ENCODE measurements at places on chromosomes 2 and 18. TPM values are rescaled to one million over a fixed set of nuclear protein-coding genes. Genes with fewer than 3 reads are reported as not detected.

The GCKR gene
- 0.49 TPM for total RNA-seq

The FEV gene
- total RNA-seq = not detected

- no peak for DNase-seq
Observed at GRCh38 chr2:20525041-20526035, 78.5 kb downstream of the RHOB start.

DNA sequence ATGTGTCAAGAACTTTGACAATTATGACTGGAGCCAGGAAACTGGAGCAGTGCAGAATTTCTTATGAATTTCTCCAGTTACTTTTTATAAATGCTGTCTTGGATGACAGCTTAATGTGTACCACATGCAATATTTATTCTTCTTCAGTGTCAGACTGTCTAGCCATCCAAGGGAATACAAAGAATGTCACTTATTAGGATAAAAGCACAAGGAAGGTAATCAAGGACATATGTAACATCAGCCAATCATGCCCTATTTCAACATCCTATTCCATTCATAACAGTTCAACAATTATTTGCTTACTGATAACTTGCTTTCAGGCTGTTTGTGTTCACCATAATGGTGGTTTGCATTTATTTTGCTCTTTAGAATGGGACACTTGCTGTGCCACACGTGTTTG lies 139.8 kb downstream of the OLA1 start:
- no peak for DNase-seq

DNA sequence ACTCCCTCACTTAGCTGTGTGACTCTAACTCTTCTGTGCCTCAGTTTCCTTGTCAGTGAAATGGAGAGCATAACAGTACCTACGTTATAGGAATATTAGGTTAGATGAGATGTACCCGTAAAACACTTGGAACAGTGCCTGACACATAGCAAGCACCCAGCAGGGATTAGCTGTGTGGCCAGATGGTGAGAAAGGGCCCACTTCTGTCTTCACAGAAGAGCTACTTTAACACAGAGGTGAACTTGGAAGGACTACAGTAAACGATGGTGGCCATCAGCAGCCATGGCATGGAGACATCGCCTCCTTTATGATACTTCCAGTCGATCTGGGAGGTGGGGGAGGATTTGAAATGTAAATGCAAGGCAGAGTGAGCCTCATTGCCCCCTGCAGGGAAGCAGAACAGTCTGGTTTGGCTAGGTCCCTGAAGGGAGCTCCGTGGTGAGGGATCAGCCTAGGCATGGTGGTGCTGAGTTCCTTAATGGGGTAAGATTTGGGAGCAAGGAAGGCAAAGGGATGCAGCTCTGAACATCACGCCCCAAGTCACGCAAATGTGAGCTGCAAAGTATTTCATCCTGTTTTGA lies 101.7 kb upstream of the ALPP start:
- no peak for DNase-seq

GRCh38 chr2:129803871-129804270 lies 175.6 kb upstream of the RAB6C start:
- peak; percentile 95 for DNase-seq

GRCh38 chr2:140893685-140894084 lies 1237.1 kb downstream of the LRP1B start:
- DNase-seq = no peak

The ATG16L1 gene
- total RNA-seq = 20.3 TPM

DNA sequence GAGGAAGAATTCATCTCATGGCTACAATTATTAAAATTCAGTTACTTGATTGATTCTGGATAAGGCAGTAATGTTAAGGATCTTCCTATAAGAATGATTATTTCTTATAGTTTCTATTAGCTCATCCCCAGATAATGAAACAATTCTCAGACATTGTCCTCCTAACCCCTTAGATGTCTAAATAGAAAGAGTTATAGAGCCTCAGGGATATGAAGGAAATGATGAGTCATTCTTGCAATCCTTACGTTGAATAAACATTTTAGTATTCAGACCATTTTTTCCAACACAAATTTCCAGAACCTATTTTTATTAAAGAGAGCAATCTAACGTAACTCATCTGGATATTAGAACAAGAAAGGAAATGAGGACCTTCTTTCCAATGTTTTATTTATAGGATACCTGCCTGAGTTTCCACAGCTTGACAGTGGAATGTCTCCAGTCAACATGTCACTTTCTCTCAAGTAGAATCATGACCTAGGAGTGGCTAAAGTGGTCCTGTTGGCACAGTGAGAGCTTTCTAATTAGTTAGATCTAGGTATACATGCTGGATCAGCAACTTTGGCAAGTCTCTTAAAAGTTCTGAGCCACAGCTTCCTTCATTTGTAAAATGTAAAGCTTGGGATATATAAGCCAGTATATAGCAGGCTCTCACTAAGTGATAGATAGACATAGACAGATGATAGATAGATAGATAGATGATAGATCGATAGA lies 88.0 kb upstream of the RAB27B start:
- DNase-seq = no peak

DNA sequence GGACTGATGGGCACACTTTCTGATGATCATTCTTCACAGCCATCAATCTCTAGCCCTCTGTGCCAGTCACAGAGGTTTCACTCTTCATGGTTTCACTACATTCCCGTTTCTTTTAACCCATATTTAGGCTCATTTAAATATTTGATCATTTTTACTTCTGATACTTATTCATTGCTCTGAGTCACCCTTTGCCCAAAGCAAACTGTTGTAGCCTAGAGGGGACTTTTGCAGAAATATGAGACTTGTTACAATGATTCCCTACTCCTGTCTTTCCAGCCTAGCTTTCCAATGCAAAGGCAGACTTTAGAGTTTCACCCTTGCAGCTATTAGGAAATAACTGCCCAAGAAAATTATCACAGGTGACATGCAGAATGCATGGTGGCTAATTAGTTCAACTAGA lies 444.2 kb downstream of the PTPRM start:
- no peak for DNase-seq

- DNase-seq = no peak
Observed at GRCh38 chr2:98555696-98556095, 52.6 kb downstream of the COA5 start.

DNA sequence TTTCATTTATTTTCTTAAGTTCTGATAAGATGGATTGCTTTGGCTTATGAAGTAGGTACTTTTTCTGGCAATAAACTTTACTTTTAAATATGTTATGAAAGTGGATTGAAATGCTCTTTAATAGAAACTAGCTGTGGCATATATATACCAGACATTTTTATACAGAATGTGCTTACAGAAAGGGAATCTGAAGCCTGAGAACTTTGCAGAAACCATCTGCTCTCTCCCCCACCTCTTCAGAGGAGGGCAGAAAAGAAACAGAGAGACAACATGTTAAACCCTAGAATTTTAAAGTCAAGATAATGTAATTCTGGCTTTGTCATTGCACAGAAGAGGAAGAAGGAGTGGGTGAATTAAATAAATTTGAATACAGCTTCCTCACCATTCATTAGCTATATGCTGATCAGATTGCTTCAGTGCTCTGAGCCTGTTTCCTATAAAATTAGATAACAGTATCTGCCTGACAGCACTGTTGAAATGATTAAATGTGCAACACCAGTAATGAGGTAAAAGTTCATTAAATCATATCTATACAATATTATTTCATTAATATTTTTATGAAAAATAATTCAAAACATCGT lies 247.3 kb downstream of the CNTNAP5 start:
- DNase-seq = no peak

Data from skin of body (tissue), 3 donors.